ENCODE measurements at places on chromosomes 1 and 21.

GRCh38 chr1:157140063-157140588, 1.9 kb upstream of the ETV3 start:
- DNase-seq, result no peak

GRCh38 chr1:21217812-21218596, 41.3 kb upstream of the EIF4G3 start:
- DNase-seq, result no peak

DNA sequence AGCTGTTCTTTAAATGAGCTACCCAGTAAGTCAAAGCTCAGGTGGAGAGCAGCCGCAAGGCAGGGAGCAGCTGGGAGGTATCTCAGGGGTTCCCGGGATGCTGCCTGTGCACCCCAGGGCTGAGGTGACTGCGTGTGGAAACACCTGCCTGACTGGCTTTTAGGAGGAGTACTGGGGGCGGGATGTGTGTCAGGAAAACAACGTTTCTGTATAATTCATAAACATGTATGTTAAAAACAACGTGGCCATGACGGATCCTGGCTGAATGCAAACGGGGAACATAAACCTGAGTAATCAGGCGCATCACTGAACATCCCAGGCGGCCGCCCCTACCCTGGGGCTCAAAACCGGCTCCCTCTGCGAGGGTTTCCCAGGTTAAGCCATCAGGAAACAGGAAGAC, 1.5 kb downstream of the C1orf159 start:
- DNase-seq, result no peak

DNA sequence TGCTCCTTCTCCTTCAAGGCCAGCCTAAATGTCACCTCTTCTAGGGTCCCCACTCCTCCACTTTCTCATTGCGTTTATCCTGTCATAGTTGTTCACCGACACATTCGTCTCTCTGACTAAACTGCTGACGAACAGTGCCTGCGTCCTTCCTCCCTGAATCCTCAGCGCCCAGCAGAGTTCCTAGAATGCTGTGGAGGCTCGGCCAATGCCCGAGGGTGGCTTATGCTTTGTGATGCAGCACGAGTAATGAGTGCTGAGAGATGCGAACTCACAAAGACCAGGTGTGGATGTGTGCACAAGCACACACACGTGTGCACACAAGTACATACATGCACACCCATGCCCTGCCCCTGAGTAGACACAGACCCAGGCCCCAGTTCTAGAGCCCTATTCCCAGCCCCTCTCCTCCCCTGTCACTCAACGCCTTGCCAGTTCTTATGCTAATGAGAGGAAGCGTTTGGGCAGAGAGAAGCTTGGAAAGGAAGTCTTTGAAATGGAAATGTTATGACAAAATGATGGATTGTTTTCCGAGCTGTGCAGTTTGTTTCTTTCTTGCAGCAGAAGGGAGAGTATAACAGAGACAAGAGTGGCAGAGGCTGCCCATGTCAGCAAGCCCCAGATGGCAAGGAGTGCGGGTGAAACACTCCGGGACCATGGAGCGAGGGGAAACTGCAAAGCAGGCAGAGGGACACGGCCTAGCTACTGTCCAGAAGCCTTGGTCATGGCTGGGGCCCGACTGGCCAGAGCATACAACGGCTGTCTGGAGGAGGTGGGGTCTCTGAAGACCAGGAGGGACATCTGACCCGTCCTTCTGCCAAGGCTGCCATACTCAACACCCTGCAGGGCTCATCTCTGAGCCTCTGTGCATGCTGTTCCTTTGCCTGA, 24.2 kb downstream of the KCNA10 start:
- DNase-seq, result no peak

- no peak for DNase-seq
Observed at GRCh38 chr1:167890400-167890799, 23.5 kb downstream of the ADCY10 start.

DNA sequence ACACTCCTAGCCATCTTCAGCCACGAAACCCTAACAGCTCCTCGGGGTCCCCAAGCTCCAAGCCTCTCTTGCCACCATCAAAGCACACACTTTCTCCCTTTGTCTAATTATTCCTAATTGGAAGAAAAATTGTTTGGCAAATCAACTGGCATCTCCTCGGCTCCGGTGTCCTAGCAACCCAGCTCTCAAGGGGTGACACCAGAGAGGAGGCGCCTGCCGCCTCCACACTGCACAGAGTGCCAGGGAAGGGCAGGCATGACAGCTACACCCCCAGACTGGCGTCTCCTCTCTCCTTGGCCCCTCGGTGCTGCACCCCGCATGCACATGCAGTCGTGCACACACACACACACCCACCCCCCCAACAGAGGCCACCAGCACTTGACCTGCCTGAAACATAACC, 18.2 kb upstream of the GJB5 start:
- DNase-seq, result no peak

- no peak for DNase-seq
Observed at GRCh38 chr1:85867189-85867588, 159.0 kb upstream of the ZNHIT6 start.

- no peak for DNase-seq
Observed at GRCh38 chr21:44024887-44025353, 12.8 kb downstream of the TRAPPC10 start.

GRCh38 chr1:15803380-15803779, 4.1 kb downstream of the UQCRHL start:
- DNase-seq, result no peak

DNA sequence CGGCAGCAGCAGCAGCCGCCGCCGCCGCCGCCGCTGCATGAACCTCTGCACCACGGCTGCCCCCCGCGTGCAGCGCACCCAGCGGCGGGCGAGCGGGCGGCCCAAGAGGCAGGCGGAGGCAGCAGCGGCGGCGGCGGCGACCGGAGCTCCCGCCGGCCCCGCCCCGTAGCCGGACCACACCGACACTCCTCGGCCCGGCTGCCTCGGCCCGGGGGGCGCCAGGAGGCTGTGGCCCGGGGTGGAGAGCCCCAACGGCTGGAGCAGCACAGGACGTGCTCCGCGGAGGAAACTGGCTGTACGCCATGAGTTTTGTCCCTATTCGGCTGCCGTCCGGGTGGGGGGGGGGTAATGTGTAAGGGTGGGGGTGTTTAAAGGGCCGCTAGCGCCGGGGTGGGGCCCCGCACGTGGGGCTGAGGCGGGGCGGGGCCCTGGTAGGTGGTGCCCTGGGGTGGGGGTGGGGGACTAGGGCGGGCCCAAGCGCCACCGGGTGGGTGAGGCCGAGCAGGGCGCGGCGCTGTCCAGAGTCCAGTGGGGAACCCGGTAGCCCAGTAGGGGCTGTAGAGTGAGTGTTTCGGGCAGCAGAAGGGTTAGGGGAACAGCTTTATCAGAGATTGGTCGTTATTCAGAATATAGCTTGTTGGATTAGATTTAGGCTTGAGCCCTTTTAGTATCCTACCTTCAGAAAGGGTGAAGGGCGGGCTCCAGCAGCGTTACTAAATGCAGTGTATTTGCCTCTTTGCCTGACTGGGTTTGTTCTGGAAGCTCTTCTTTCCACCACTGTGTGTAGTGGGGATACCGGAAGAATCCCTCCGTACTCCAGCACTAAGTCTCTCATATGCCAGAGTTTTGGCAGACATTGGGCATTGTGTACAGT, at the start of gene FAM78B:
FAM78B (minus strand) TSS at position 304 of the 874 bp plus-strand sequence. CDS start 753 bp downstream, outside the sequence.
- DNase-seq, result peak; percentile 28

GRCh38 chr1:167752219-167752985, 30.6 kb downstream of the MPZL1 start:
- no peak for DNase-seq

DNA sequence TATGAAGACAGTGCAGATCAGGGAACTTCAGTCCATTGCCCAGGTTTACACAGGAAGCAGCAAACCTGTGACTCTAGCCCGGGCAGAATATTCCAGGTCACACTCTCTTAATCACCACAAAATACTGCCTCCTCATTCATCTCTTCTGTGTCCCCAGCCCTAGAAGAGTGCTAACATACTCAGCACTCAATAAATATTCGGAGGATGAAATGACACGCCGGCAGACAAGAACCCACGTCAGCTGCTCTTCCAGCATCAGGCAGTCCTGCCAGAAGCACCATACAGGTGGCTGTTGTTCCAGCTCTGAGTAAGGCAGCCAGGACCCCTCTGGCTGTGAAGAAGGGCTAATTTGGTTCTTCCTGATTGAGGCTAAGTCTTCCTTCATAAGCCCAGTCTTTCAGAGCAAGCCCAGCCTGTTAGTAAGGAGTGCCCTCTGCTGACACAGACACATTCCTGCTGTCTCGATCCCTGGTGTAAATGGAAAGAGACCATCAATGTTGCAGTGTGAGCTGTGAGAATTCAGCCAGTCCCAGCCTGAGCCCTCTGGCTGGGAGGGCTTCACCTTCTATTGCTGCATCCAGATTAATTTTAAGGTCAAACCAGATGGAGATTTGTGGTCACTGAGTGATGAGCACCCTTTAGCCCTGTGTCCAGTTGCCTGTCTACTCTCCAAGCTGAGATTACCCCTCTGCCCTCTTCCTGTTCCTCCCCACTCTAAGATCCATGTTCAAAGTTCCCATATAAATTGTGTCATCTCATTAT, 45.0 kb upstream of the KIRREL1 start:
- no peak for DNase-seq

DNA sequence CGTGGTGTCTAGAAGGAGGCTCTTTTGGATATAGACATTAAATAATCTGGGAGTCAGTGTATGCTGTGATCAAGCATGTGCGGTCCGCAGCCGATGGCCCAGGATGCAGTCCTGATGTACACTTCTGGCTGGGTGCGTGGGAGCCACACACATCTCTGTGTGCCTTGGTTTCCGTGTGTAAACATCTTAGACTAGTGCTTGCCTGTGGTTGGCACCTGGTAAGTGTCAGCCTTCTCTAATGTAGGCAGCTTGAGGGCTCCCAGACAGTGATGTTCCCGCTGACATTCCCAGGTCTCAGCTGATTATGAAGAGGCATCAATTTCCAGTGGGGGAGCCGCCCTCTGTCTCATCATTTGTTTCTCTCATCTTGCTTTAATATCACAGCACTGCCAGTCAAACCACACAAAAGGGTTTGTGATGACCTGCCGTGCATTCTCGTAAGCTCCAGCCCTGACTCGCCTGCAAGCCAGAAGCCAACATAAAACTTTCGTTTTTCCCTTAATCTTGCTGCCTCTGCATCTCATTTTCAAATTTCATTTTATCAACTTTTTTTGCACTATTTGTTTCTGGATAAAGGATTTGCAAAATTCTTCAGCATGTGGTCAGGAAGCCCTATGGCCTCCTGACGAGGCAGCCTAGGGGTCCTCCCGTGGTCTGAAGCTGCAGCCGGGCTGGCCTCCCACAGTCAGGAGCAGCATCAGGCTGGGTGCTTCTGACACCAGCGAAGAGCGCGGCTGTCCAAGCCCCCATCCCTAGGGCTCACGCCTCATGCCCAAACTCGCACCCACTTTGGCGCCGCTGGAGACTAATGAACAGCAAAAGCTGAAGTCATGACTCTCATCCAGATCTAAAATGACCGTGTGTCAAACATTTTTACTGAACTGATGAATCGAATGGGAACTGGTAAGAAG, 28.1 kb downstream of the PDE9A start:
- DNase-seq, result no peak

DNA sequence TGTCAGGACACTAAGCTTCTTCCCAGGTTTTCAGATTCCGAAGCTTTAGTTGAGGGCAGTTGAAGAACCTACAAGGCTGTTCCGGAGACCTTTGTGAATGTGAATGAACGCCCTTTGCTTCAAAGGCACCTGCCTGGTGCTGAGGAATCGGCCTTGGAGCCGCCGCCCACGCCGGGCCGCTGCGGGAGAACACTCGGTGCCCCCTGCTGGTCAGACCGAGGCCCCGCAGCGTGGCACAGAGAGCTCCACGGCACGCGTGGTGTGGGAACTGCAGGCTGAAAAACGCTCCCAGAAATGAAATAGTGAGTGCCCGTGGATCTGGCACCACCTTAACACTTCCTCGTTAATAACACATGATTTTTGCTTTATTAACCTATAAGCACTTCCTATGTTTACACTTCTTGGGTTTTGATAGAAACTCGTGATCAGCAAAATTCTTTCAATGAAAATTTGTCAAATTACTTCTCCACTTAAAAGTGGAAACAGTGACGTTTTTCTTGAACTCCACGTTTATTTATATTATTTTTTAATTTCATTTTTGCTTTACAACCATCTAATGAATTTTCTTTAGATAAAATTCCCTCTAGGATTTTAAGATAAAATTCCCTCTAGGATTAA, 460.6 kb downstream of the DSCAM start:
- DNase-seq, result no peak

GRCh38 chr1:69090170-69090569, 477.6 kb upstream of the LRRC7 start:
- DNase-seq, result no peak

DNA sequence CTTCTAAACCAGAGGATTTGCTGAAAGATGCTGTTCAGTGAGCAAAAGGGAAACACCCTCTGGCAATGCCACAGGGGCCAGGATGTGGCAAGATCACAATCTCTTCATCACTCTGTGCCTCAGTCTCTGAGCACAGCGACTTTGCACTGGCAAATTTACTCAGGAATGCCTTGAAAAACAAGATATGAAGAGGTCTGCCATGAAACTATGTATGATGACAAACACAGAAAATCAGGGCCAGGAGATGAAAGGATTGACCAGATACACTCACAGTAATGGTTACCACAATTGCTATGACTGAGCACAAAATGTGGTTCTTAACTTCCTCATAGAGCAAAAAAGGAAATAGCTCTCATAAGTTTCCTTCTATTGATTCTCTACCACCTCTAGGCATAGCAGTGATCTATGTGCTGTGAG, 5.8 kb downstream of the TTC13 start:
- peak; percentile 51 for DNase-seq

DNA sequence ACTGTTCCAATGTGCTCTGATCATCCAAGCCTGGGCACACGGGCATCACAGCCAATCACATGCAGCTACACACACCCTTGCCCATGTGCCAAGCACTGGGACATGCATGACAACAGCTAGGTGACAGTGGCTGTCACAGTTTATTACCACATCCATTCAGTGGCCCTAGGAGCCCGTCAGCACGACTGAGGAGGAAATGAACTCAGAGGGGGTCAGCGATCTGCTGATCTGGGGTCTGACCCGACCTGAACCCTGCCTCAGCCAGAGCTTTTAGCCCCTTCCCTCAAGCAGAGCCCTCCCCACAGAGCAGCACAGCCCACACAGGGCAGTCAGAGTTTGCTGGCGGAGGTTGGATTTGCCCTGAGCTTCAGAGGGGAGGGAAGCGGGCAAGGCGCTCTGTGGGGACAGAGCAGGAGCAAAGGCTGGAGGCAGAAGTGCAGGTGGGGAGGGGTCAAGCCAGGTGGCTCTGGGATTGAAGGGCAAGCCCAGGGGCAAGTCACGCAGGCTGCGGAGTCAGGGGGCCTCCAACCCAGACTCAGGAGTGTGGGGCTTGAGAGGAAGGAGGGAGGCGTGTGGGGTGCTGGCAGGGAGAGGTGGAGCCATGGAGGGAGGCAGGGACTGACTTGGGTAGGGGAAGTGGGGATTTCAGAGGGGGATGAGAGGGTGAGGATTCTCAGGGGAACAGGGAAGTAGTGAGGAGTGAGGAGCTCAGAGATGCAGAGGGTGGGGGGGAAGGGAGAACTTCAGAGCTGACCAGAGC, 10.4 kb downstream of the SH3BGRL3 start:
- DNase-seq, result no peak

- DNase-seq, result no peak
Observed at GRCh38 chr1:20830378-20830777, 43.3 kb upstream of the HP1BP3 start.
